A172 (cell line): ENCODE measurements at places on chromosomes 7 and 10. TPM values are rescaled to one million over a fixed set of nuclear protein-coding genes. Genes with fewer than 3 reads are reported as not detected.

- DNase-seq: peak; percentile 18
Observed at GRCh38 chr7:90599038-90599437, 2.9 kb downstream of the CDK14 start.

- peak; percentile 83 for DNase-seq
Observed at GRCh38 chr10:35268791-35269257, 67.5 kb upstream of the CCNY start.

DNA sequence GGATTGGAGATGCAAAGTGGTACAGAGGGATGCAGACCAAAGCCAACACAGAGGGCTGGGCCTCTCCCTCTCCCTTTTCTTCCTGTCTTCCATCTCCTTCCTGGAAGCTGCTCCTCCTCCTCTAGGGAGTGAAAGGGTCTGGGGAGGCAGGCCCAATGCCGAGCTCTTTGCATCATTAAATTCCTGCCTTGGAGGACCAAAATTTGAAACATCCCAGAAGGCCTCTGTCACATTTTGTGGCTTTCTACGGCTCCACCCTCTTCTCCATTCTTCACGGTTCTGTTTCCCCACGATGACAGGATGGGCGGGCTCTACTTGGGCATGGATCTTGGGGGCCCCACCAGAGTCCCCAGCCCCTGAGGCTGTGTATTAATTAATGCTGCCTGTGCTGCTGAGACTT, 76.4 kb downstream of the NEURL1 start:
- no peak for DNase-seq

- no peak for DNase-seq
Observed at GRCh38 chr10:35720366-35720765, 78.3 kb upstream of the FZD8 start.

DNA sequence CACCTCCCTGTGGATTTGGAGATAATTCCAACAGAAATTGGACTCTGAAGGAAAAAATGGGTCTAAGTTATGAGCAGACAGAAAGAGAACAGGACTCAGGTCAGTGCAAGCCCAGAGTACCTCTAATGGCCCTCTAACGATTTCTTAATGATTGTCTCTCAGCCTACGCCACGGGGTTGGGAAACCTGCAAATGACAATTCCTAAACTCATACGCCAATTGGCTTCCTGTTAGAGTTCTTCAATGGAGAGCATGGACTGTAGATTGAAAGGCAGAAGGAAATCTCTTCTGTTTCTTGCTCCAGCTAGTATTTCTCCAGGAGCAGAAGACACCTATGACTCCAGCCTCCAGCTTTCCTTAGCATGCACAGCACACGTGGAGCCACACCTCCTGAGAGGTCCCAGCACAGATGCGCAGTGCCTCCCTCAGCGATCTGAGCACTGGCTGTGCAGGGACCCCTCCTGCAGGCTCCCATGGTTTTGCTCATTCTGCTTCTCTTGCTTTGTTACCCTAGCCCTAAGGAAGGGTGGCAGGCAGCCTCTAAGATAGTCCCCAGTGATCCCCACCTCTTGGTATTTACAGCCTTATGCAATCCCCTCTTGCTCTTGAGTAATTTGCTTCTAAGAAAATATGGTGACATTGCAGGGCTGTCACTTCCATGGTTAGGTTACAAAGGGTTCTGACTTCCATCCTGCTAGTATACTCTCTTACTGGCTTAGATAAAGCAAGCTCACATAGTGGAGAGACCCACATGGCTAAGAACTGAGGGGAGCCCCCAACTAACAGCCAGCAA, 30.1 kb downstream of the DENND11 start:
- DNase-seq: no peak

- DNase-seq: no peak
Observed at GRCh38 chr7:90955641-90956207, 308.5 kb upstream of the FZD1 start.

DNA sequence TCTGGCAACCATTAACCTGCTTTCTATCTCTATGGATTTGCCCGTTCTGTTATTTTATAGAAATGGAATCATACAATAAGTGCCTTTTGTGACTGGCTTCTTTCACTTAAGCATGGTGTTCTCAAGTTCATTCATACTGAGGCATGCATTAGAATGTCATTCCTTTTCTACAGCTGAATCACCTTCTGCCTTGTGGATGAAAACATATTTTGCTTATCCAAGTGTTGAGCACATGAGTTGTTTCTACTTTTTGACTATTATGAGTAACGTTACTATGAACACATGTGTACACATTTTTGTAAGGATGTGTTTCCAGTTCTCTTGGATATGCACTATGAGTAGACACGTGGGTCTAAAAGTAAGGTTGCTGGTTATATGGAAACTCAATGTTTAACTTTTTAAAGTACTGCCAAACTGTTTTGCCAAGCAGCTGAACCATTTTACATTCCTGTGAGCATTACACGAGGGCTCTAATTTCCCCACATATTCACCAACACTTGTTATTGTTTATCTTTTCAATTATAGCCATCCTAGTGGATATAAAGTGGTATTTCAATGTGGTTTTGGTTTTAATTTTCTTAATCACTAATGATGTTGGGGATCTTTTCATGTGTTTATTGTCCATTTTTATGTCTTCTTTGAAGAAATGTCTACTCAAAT, 241.3 kb downstream of the FANK1 start:
- DNase-seq: no peak

DNA sequence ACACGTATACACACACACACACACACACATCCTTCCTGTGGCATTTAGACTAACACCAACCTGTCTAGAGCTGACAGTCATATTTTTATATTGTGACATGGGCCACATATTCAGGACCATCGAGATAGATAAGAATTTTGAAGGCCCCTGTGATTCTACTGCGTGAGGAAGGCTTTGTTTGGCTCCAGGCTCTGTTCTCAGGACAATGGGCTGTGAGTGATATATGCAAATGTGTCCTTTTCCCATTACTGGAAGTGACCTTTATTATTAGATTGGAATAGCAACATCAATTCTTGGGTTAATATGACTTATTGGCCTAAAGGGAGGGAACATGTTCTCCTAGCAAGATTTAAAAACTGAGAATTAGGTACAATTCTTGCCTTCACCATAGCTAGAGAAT, 156.1 kb downstream of the SPAG6 start:
- no peak for DNase-seq

DNA sequence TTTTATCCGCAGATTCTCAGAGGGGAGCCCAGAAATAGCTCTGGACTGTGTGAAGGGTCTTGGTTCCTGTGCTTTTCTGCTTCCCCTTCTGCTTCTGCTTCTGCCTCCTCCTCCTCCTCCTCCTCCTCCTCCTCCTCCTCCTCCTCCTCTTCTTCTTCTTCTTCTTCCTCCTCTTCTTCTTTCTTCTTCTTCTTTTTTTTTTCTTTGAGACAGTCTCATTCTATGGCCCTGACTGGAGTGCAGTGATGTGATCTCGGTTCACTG, 11.6 kb downstream of the PDZD7 start:
- no peak for DNase-seq

DNA sequence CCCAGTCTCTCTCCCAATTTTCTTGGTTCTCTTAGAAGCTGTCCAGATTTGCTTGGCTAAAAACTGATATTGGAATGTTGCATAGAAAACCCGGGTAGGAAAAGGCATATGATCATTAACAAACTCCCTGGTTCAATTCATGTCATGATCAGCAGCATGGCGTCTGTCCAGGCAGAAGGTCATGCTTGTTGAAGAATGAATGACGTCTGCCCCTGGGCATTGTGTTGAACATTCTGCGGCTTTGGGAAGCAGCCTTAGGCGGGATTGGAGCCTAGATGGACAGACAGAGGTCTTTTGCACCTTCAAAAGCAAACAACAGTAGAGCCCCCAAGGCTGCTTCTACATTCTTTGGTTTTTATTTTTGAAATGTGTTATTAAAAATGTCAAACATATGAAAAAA, 7.7 kb upstream of the MINDY3 start:
- no peak for DNase-seq

DNA sequence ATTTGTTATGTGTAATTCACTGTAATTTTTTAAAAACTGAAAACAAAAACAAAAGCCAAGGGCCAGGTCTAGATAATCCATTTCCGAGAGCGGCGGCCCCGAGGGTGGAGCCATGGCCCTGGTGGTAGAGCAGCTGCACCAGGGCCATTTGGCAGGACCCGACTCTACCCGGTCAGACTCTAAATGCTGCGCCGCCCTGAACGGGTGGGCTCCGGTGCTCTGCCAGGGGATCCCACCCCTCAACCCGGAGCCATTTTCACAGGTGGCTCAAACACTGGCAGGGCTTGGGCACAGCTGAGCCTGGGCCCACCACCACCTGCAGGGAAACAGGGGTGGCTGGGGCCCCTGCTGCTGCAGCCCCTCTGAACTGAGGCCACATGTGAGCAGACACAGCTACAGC, 56.9 kb downstream of the DPYSL4 start:
- DNase-seq: no peak

- DNase-seq: no peak
Observed at GRCh38 chr7:115709664-115710063, 320.9 kb downstream of the TFEC start.

- DNase-seq: no peak
Observed at GRCh38 chr7:34677491-34677890, 19.5 kb downstream of the NPSR1 start.

GRCh38 chr7:112898432-112899290, 108.5 kb upstream of the TMEM168 start:
- peak; percentile 73 for DNase-seq

- DNase-seq: peak; percentile 54
Observed at GRCh38 chr10:99435986-99436638, 5.7 kb upstream of the GOT1 start.

DNA sequence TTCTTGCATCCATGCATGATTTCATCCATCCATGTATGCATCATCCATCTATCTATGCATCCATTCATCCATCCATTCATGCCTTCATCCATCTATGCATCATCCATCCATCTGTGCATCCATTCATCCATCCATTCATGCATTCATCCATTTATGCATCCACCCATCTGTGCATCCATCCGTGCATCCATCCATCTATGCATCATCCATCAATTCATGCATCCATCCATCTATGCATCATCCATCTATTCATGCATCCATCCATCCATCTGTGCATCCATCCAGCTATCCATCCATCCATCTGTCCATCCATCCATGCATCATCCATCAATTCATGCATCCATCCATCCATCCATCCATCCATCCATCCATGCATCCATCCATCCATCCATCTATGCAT, 131.3 kb downstream of the DYNC2I1 start:
- DNase-seq: no peak

GRCh38 chr7:78959477-78959876, 494.0 kb downstream of the MAGI2 start:
- DNase-seq: no peak

DNA sequence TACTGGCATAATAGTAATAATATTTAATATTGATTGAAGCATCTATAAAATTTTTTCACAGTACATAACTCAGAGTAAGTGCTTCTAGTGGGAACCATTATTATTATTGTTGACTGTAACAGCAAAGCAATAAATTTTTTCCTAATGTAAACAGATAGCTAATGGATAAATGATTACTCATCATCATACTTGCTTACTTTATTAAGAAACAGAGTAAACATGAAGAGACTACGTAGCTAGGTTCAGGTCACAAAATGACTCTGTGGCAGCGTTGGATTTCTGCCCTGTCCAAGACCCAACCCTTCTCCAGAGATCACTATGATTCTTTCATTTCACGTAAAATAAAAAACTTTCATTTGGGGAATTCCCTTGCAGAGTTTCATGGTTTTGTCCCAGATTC, 8.3 kb upstream of the ABCB5 start:
- no peak for DNase-seq

DNA sequence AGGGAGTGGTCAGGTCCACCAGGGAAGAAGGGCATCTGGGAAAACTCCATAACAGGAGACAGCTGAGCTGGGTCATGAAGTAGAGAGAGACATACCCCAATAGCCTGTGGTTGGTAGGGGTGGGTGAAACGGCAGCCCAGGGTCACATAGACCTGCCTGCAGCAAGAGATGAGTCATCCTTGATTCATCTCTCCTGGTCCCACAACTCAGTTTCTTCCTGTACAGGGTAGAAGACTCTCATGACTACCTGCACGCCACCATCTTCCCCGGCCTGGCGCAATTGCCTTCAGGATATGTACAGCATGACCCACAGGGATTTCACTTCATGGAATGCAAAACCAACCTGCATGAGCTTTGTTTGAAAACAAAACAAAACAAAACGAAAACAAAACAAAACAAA, 45.1 kb upstream of the ADAM12 start:
- peak; percentile 46 for DNase-seq

ERV3-1 gene
- 12.0 and 13.0 TPM in 2 replicates for total RNA-seq

SPDYE8 gene
- not detected in 2 replicates for total RNA-seq

MRC1 gene
- not detected in 2 replicates for total RNA-seq
